Activated CD4-positive, alpha-beta T cell treated with anti-CD3 and anti-CD28 coated beads, Interleukin-2, amount 50 U/mL, for 4 hours (primary cell): ENCODE measurements at places on chromosomes 16 and 17.

DNA sequence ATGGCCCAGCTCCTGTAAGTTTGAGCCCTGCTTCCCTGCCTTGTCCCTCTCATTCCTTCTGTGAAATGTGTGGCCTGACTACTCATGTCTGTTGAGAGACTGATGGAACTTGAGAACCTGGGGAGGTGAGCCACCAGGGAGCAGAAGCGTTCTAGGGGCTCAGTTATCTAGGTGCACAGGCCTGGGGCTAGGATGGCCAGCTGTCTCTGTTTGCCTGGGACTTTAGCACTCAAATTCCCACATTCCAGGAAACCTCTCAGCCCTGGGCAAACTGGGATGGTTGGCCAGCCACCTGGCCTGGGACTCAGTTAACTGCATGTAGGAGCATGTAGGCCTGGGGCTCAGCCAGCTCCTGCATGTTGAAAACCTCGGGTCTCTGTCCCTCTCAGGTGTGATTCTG is 9.3 kb upstream of the EPN3 start:
- no peak for DNase-seq

DNA sequence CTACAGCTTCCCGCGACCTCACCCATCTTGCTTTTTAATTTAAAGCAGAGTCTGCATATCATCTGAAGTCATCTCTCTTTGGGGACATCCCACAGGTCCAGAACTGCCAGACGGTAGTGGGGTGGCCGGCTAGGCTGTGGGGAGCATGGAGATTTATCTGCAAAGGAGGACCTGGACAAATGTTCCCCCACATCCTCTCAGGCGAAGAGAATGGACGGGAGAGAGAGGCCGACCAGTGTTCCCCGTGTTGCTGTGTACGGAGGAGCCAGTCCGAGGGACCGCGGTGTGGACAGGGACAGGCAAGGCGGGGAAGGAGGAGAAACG is 665 bp upstream of the MT1M start:
- no peak for DNase-seq

GRCh38 chr16:85712801-85713200 is 24.0 kb upstream of the GINS2 start:
- DNase-seq, result no peak

DNA sequence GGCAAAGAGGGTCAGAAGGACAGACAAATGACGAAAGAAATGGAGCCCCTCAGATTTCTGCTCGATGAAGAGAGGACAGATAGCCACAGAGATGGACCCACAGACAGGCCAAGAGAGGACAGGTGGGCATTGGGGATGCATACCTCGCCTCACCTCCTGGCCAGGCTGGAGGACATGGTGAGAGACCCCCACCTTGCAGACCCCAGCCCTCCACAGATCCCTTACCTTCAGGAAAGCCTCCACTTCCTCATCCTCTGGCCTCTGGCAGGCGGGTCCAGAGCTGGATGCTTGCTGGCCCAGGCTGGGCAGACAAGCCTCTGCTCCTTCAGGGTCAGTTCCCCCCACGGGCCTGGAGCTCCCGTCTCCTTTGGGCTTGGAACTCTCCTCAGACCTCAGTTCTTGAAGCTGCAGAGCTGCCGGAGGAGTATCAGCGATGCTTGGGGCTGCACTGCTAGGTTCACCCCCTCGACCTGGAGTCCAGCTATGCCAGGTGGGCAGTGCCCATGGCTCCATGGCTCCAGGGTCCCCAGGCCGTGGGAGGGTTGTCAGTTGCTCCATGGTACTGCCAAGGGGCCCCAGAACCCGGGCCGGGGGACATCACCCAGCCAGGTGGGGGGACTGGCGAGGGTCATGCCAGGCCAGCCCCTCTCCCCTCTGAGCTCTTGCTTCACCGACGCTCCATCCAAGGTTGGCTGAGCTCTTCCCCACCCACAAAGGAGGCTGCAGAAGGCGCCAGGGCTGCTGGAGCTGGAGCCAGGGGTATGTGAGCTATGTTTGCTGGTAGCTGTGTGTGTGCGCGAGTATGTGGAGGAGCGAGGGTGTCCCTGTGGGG is 1.0 kb downstream of the TSPOAP1 start:
- no peak for DNase-seq

DNA sequence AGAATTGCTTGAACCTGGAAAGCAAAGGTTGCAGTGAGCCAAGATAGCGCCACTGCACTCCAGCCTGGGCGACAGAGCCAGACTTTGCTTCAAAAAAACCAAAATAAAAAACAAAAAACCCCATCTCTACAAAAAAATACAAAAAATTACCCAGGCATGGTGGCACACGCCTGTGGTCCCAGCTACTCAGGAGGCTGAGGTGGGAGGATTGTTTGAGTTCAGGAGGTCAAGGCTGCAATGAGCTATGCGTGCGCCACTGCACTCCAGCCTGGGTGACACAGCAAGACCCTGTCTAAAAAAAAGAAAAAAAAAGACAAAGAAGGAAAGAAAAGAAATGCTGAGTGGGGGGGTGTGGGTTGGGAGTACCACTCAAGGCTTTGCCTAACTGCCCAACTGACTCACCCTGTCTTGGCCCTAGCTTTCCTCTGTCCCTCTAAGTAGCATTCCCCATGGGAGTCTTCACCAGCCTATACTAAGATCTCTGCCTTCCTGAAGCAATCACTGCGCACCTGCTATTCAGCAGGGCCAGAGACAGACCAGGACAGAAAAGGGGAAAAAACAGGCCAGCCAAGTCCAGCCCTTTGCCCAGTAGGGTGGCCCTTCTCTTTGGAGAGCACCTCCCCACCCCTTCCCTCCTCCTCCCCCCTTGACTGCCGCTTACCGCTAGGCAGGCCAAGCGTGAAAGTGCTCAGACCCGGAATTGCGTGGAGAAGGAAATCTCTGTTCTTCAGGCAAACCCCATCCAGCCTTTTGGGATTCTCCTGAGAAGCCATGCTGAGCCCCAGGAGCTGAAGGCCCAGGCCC is 45.8 kb downstream of the RTN4RL1 start:
- DNase-seq, result no peak

GRCh38 chr17:12024327-12024726 is 3.6 kb downstream of the MAP2K4 start:
- DNase-seq, result no peak

DNA sequence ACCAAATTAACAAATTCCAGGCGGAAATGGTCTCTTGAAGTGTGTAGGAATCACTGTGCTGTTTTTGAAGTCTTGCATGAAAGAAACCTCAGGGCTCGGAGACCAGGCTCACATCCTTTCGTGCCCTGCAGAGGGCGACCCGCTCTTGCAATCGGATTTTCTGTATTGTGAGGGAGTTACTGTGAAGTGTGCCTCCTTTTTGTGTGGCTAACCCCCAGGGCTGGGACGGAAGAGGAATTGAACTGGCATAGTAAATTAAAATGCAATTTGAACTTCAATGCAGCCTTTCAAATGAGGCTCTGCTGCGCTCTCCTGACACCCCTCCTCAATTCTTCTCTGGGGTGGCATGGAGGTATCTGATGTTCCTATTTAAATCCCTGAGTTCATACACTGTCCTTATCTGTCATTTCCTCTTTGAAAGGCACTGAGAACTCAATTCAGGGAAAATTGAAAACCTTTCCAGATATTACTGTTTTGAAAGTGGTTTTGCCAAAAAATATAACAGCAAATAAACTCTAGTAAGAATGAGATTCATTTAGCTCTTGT is 51.5 kb upstream of the MGAT5B start:
- peak; percentile 46 for DNase-seq

GRCh38 chr17:68433211-68433610 is 24.1 kb downstream of the WIPI1 start:
- DNase-seq, result no peak

DNA sequence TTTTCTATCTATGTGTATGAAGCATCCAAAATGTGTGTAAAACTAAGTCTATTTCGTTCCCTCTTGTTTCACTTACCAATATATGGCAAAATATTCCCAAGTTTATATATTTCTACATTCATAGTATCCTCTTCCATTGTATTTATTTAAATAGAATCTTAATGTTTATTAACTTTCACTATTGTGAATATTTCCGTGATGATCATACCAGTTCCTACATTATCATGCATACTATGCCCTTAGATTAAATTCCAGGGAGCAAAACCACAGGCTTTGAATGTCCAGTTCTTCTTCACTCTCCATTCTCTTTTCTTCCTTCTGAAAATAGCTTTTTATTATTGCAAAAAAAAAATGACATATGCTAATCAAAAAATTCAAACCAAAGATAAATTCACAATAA is 4.0 kb downstream of the MAP2K6 start:
- no peak for DNase-seq

DNA sequence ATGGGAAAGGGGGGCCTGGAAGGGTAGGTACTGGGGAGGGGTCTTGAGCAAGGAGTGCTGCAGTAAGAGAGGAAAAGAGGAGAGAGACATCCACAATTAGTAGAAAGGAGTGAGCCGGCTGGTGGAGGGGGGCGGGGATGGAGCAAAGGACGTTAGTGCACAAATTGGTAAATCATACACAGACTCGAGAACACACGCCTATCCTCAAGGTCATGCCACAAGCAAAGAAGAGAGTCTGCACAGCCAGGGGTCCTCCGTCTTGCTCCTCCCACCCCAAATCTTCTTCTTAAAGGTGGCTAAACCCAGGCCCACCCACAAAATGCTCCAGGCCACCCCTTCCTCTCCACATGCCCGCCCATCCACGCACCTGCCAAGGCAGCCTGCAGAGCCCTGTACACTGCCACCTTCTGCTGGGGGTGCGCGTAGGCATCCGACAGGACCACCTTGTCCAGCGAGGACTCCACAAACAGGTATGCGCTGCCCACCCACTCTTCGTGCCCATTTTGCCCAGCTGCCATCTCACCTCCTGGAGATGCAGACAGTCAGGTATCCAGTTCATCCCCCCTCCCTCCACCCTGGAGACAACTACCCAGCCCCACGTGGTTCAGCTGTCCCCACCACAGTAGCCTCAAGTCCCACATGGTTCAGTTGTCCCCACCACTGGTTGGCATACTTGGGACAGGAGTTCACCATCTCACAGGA is 3.4 kb downstream of the TRADD start:
- no peak for DNase-seq

DNA sequence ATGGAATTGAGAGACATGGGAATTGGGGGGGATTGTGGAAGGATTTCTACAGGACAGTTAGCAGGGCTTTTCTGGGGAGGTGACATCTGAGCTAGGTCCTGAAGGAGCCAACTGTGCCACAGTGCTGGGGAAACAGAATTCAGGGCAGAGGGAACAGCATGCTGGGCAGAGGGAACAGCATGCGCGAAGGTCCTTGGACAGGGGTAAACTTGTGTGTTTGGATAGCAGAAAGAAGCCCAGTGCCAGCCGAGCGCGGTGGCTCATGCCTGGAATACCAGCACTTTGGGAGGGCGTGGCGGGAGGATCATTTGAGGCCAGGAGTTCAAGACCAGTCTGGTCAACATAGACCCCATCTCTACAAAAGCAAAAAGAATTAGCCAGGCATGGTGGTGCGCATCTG is 3.8 kb downstream of the STX1B start:
- DNase-seq, result no peak

GRCh38 chr16:11187522-11188023 is 68.4 kb downstream of the SOCS1 start:
- DNase-seq, result no peak

DNA sequence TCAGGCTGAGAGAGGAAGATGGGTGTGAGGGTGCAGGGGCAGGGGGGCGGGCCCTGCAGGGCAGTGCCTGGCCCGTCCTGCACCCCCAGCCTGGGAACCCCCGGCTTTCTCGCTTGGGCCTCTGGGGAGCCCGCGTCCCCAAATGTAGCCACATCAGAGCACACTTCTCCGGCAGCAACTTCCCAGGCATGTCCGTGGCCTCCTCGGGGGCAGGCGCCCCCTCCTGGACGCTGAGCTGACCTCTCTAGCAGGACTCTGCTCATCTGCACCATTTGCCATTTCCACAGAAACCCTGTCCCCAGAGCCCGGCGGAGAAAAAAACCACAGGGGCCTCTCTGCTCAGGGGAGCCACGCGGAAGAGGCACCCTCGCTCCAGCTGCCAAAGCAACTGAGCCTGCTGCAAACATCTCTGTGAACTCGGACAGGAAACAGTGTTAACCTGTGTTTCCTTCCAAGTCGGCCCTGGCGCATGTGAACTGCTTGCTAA is 63.4 kb downstream of the KLHDC4 start:
- peak; percentile 13 for DNase-seq

DNA sequence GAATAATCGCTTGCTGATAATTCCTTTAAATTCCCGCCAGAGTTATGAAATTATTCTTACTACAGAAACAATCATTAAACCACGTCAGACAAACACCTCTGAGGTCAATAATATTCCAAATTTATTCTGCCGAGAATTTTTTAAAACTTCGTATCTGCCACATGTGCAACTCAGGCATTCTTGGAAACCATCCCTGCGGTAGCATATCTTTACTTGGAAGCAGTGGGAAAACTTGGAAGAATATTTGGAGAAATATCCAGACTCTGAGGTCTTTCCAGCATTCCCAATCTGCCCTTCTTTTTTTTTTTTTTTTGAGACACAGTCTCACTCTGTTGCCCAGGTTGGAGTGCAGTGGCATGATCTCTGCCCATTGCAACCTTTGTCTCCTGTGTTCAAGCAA is 2.0 kb upstream of the CCL11 start:
- no peak for DNase-seq

DNA sequence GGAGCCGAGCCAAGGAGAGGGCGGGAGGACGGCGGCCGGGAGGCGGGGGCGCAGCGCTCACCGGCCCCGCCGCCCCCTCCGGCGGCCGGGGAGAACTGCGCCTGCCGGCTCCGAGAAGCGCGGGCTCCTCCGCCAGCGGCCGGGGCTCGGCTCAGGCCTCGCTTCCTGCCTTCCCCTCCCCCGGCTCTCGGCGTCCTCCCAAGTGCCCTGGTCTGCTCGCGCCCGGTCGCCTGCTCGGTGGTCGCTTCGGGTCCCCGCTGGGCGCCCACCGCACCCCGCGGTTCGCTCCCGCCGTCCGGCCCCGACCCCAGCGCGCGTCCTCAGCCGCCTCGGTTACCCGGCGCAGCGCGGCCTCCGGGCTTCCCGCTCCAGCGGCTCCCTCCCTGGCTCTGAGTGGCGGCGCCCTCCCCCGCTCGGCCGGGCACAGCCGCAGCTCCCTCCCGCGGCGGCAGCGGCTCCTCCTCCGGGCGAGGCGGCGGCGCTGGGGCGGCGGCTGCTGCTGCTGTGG is 313 bp downstream of the UBTF start:
- peak; percentile 54 for DNase-seq

GRCh38 chr17:68238164-68238870 is 9.5 kb upstream of the AMZ2 start:
- DNase-seq, result no peak
